Hematopoietic multipotent progenitor cell treated with erythropoietin and hydrocortisone succinate and interleukin-3 and kit ligand, for 6 days (in vitro differentiated cells): ENCODE measurements at places on chromosomes 16 and 17.

- peak; percentile 92 for DNase-seq
These were observed 6.7 kb upstream of the SLC25A39 start for GRCh38 chr17:44331249-44331760.

DNA sequence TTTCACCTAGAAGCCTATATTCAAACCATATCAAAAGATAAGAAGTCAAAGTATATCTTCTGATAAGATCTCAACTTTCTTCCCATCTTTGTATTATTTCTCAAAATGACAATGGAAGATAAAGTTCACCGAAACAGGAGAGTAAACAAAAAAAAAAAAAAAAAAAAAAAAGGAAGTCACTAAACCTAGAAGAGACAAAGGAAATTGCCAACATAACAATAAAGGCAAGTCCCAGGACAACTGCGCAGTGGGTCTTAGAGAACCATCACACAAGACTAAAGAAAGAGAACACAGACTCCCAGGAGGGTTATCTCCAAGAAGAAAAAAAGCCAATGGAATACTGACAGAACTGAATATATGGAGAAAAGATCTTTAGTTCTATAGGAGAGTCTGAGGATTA, 65.7 kb downstream of the SMURF2 start:
- DNase-seq = peak; percentile 23

DNA sequence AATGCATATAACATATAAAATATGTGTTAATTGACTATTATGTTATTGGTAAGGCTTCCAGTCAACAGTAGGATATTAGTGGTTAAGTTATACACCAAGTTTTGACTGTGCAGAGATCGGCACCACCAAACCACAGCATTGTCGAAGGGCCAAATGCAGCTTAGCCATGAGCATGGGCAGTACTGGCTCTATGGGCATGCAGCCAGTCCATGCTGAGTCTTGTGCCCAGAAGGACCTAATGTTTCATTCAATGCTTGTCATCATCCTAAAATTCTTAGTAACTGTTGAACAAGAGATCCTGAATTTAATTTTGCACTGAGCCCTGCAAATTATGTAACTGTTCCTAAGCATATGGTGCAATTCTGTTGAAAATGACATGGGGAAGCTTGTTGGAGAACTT, 233.4 kb upstream of the HS3ST3A1 start:
- no peak for DNase-seq

DNA sequence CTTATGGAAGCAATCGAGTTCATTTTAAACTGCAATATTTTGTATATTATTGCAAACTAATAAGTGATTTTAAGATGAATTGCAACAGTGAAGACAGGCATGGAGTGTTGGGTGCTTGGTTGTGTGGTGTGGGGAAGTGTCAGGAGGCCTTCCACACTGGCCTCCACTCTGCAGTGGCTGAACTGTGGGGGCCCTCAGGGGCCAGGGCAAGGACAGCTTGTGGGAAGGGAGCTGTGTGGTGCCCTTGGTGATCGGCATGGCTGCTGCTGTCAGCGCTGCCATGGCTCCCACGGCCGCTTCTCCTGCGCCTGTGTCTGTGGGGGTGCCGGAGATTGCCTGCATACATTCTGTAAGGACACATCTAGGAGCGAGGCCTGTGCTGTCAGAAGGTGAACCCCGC, 19.2 kb downstream of the TCF25 start:
- no peak for DNase-seq

DNA sequence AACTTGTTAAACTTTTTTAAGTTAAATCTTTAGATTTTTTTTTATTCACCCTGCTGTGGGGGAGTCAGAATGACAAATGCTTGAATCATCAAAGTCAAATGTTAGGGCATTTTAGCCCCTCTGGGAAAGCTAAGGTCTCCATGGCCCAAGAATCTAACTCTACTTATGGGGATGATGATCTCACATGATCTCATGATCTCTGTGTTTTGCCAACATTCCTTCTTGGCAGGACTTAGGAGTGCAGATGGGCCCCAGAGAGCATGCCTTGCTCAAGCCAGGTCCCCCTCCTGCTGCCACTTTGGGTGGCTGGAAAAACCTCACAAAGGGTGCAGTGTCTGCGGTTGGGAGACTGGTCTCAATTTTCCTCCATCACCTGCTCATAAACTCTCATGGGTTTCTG, 108.6 kb downstream of the PRKCB start:
- no peak for DNase-seq

DNA sequence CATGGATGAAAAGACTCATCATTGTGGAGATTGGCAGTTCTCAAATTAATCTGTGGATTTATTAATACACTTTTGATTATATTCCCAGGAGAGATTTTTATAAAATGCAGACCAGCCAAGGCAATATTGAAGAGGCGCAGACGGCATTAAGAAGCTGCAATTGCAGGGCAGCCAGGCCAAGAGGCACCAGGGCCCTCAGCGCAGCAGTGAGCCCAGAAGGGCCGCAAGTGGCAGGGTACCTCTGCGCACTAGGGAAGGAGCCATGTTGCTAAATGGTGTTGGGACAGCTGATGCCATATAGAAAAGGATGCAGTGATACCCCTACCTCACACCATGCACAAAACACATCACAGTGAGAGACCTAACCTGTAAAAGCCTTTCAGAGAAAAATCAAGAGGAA, 36.6 kb upstream of the CHMP6 start:
- DNase-seq = no peak

GRCh38 chr17:82959990-82960418, 119.4 kb upstream of the METRNL start:
- DNase-seq = no peak
